ENCODE measurements at places on chromosomes 3 and 15.
A peak's percentile ranks its signal among the peaks of the same experiment; 100 is the strongest.

GRCh38 chr15:68231102-68231818 lies 1.7 kb upstream of the CLN6 start:
- DNase-seq, result no peak

- DNase-seq, result no peak
Observed at GRCh38 chr3:49523756-49524747, 30.2 kb upstream of the BSN start.

GRCh38 chr15:41797201-41797944 lies 23.1 kb downstream of the MAPKBP1 start:
- DNase-seq, result no peak

- DNase-seq, result no peak
Observed at GRCh38 chr15:38255690-38256089, 3.1 kb downstream of the SPRED1 start.

- DNase-seq, result no peak
Observed at GRCh38 chr15:81074773-81075172, 59.3 kb upstream of the CFAP161 start.

GRCh38 chr3:5431811-5432378 lies 244.4 kb downstream of the EDEM1 start:
- DNase-seq, result no peak

DNA sequence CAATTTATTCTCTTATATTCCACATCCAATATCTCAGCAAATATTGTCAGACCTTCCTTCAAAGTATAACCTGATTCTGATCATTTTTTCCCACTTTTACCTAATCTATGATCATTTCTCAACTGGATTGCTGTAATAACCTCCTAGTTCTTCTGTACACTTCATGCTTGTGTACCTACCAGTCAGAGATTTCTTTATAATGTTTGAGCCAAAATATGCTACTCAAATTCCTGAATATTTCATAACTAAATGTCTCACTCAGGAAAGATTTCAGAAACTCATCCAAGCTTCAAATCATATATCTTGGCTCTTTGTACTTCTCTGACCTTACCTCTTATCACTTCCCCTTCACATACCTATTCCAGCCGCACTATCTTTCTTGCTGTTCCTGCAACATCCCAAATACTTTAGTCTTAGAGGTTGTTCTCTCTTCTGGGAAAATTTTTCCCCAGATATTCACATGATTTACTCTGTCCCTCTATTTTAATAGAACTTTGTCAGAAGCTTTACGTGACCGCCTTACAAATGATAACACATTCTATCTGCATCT lies 20.0 kb downstream of the BCHE start:
- DNase-seq, result no peak

- DNase-seq, result no peak
Observed at GRCh38 chr3:183498634-183499033, 56.9 kb downstream of the KLHL6 start.

GRCh38 chr3:184379358-184380184 lies at the start of gene CHRD:
Gene CHRD, plus strand, starts transcription at chr3:184380054. Its CDS starts 265 bp downstream, at chr3:184380319.
- no peak for DNase-seq

GRCh38 chr3:133038731-133039375 lies 662 bp downstream of the TMEM108 start:
- DNase-seq, result peak; percentile 52

DNA sequence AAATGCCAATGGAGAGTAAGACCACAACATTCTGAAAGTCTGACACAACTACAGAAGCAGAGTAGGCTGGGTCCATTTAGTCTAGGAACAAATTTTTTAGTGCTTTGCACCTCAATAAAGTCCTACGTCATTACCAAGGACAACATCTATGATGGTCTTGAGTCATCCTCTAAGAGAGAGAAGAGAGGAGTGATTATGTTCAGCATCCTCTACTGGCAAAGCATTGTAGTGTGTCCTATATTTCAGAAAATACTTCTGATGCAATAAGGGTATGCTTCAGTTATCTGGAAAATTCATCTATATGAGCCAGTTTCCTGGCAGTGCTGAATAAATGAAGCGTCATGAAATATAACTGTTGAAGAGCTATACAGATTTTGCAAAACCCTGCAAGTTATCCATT lies 95.6 kb downstream of the P2RY1 start:
- no peak for DNase-seq

DNA sequence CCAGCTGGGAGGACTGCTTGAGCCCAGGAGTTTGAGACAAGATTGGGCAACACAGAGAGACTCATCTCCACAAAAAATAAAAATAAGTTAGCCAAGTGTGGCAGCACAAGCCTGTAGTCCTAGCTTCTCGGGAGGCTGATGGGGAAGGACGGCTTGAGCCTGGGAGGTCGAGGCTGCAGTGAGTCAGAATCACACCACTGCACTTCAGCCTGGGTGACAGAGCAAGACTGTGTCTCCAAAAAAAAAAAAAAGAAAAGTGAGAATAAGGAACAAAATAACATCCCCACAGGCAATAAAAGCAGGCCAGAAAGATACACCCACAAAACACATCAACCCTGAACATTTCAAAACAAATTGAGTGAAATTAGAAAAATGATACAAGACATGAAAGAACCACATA lies 48.7 kb upstream of the OCA2 start:
- no peak for DNase-seq

DNA sequence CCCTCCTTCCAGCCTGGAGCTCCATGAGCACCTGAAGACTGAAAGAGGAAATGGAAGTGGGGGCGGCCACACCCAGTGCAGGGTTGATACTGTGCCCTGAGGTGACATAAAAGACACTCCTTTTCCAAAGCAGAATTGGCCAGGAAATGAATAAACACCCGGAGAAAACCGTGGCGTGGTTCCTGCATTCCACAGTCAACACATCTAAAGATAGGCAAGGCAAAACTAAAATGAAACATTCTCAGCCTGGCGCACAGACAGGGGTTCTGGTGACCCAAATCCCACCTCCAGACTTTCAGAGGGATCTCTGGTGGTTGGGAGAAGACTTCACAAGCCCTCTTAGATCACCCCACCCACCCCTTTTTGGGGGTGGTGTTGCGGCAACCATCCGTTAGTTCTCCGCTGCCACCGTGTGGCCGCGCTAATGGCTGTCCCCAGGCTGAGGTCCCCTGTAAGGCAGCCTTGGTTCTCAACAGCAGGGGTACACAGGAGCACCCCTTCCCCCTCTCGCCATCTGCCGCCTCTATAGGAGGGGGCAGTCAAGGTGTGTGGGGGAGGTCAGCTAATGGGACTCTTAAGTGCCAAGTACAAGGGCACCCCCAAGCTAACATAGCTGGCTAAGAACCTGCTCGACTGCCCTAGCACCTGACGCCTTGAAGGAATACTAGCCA lies 2.5 kb upstream of the MST1R start:
- DNase-seq, result peak; percentile 87

DNA sequence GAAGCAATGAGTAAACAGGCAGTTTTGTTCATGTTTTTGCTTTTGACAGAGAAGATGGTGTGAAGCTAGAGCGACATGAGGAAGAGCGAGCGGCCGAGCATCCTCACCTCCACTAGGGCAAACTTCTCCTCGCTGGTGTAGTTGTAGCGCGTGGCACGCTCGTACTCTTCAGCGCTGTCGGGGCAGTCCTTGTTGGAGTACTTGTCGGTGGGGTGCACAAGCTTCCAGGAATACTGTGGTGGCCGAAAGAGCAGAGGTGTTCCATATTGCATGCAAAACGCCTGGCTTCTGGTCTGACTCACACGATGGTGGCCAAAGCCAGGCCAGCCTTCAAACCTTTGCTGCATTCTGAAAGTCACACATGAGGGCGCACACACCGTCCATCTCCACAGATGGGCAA lies 54.3 kb downstream of the CYFIP1 start:
- no peak for DNase-seq

GRCh38 chr15:65066635-65067316 lies 1.0 kb downstream of the RASL12 start:
- DNase-seq, result no peak

DNA sequence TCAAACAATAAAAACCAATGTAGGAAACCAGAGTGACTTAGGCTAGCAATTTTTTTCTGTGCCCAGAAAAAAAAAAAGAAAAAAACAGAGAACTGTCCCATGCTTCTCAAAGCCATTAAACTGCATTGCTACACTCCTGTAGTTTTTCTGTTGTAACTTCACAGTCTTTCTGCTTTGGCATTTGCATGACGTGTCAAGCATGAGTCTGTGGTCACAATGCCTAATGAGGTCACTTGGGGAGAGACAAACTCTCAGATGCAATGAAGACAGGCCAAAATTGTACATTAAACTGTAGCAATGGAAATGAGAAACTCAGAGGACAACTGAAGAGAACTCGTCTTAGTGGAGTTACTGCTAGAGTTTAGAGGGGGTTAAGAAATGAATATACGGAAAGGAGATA lies 30.8 kb downstream of the CCDC80 start:
- no peak for DNase-seq

- no peak for DNase-seq
Observed at GRCh38 chr15:92159481-92159880, 234.2 kb upstream of the ST8SIA2 start.

DNA sequence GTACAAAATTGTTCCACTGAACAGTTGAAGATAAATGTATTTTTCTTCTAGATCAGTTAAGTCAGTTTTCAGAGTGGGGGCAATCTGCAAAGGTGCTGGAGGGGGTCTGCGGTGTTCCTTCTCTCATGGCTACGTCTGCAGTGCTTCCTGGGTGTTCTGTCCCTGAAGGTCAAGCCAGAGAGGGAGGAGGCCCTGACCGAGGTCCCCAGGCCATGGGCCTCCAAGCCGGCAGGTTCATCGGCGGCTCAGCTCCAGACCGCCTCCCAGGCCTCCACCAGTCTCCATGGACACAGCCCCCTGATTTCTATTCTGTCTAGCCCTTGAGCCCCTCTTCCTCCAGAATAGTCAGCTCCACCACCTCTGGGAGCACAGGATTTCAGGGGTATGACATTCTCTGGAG lies 28.5 kb upstream of the TSEN2 start:
- DNase-seq, result no peak

DNA sequence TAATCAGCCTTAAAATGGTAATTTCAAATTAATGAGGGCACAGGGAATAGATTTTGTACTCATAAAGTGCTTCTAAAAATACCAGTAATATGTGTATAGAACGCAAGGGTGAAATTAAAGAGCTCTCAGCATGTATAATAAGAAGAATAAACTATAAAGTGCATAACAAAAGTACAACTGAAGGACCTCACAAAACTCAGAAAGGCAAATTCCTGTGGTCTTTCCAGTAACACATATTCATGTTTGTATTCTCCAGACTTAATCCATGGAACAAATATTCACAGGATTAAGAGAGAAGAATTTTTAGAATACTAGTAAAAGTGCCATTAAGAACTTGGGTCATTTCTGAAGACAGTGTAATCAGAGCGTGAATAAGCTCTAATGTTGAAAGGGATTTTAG lies 646.3 kb downstream of the CADM2 start:
- no peak for DNase-seq

- DNase-seq, result no peak
Observed at GRCh38 chr15:74202452-74203401, at the start of gene STRA6. Gene STRA6, minus strand, starts transcription at chr15:74202787. Its CDS starts 520 bp downstream, at chr15:74202267.

DNA sequence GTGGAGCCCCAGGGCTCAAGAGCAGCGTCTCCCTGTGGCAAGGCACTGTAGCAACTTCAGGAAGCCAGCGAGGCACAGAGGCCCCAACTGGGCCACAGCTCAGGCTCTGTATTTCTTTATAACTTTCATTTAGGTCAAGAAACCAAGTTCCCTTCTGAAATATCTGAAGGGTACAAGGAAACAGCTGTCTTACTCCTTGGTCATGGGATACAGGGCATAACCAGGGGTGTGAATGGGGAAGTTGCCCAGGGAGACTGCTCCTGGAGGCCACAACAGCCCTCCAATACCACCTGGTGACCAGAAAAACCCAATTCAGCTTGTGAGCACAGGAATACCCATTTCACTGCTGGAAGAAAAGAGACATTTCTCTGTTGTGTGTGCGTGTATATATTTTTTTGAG lies 13.3 kb upstream of the SPTBN5 start:
- DNase-seq, result no peak

GRCh38 chr15:33074942-33075341 lies 119.6 kb downstream of the FMN1 start:
- no peak for DNase-seq
